ENCODE measurements at places on chromosomes 5 and 9. TPM values are rescaled to one million over a fixed set of nuclear protein-coding genes. Genes with fewer than 3 reads are reported as not detected.

Gene THBS4
- 1.1 TPM for polyA plus RNA-seq

Gene PHYHD1
- polyA plus RNA-seq = not detected

DNA sequence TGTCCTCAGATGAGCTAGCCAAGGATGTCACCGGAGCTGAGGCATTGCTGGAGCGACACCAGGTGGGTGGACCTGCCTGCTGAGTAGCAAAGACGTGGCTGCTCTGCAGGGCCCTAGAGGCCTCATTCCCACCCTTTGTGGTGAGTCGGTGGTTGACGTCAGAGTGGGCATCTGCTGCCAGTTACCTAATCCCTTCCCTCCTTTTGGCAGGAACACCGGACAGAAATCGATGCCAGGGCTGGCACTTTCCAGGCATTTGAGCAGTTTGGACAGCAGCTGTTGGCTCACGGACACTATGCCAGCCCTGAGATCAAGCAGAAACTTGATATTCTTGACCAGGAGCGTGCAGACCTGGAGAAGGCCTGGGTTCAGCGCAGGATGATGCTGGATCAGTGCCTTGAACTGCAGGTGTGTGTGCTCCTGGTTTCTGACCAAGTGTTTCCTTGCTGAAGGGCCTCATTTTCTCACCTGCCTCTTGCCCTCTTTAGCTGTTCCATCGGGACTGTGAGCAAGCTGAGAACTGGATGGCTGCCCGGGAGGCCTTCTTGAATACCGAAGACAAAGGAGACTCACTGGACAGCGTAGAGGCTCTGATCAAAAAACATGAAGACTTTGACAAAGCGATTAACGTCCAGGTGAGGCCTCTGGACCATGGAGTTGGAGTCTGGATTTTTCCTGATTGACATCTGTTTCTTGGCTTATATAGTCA lies 48.9 kb downstream of the DYNC2I2 start:
- no peak for DNase-seq

DNA sequence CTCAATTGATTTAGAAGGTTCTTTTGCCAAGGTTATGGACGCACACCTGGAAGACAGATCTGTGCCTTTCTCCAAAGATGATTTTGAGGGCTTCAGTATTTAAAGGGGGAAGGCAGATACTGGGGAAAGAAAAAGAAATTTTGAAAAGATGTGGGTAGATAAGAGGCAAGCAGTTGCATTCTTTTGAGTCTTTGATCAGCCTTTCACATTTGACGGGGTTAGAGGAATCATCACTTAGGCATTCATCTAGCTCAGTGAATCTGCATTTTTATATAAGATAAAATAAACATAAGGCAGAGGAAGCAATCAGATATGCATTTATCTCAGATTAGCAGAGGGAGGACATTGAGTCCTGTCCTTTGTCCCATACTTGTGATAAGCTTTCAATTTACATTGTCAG lies 243.4 kb upstream of the RAI14 start:
- DNase-seq = no peak

DNA sequence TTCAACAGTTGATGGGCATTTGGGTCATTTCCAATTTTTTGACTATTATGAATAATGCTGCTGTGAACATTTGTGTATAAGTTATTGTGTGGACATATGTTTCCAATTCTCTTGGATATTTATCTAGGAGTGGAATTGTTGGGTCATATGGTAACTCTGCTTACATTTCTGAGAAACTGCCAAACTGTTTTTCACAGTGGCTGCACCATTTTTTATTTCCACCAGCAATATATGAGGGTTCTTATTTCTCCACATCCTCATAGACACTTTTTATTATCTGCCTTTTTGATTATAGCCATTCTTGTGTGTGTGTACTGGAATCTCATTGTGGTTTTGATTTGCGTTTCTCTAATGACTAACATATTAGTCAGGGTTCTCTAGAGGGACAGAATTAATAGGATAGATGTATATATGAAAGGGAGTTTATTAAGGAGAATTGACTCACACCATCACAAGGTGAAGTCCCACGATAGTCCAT lies 14.7 kb upstream of the MED27 start:
- DNase-seq = no peak

Gene ARL10
- 4.6 TPM for polyA plus RNA-seq

DNA sequence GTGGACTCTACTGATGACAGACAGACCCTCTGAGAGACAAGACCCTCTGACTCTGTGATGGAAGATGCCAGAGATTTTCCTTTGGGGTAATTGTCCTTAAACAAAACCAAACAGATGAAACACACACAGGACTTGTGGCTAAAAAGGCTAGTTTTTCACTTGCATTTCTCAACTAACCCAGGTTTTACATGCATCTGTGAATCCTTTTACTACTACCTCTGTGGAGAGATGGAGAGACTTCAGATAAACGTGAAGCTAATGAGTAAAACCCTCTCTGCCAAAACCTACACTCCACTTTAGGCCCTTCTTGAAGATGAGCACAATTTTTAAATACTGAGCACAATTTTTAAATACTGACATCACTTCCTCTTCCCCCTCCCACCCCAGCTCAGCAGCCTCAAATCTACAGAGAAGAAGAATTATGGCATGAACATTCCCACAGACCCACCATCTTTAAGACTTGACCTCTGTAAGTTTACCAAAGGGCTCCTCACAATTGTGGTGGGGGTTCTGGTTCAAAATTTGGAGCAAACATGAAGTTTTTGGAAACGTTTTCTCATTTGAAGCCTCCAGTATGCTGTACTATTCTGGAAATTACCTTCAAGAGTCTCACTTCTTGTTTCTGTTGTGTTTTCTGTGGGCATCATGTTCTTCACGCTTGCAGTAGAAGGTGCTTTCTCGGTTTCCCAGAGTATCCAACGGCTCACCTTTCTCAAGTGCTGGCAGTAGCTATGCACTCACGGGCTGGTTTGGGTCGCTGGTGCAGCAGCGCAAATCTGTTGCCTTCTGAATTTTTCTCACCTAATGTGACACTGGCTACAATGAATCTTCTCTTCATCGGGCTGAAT lies 42.7 kb downstream of the ACER2 start:
- DNase-seq = no peak

DNA sequence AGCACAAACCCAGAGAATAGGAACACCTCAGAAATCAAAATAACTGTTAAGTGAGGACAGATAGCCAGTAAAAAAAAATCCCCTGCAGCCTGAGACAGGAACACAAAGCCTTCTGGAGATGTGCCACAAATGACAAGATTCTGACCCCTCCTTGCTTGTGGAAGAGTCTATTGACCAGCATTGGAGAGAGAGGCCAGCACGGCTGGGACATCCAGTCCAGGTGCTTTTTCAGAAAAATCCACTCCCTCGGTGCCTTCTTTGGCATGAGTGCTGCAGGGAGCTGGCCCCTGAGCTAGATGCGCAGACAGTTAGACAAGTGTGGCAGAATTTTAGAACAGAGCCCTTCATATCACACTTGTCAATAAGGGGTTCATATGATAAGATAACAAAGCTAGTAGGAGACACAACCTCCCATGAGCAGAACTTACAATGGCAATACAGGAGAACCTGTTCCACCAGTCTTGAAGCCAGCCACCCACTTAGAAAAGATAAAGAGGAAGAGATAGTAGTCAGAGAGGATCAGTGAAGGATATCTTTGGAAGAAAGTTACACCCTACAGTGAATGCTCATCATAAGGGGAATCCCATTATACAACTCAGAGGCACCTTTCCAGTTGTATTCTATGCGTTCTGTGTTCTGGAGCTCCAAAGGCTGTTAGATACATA lies 298.4 kb downstream of the TLE1 start:
- DNase-seq = no peak

GRCh38 chr9:90033028-90033650 lies 428.3 kb downstream of the GADD45G start:
- DNase-seq = no peak
